Left kidney (tissue), 8 donors: ENCODE measurements at places on chromosomes 6 and 20.

DNA sequence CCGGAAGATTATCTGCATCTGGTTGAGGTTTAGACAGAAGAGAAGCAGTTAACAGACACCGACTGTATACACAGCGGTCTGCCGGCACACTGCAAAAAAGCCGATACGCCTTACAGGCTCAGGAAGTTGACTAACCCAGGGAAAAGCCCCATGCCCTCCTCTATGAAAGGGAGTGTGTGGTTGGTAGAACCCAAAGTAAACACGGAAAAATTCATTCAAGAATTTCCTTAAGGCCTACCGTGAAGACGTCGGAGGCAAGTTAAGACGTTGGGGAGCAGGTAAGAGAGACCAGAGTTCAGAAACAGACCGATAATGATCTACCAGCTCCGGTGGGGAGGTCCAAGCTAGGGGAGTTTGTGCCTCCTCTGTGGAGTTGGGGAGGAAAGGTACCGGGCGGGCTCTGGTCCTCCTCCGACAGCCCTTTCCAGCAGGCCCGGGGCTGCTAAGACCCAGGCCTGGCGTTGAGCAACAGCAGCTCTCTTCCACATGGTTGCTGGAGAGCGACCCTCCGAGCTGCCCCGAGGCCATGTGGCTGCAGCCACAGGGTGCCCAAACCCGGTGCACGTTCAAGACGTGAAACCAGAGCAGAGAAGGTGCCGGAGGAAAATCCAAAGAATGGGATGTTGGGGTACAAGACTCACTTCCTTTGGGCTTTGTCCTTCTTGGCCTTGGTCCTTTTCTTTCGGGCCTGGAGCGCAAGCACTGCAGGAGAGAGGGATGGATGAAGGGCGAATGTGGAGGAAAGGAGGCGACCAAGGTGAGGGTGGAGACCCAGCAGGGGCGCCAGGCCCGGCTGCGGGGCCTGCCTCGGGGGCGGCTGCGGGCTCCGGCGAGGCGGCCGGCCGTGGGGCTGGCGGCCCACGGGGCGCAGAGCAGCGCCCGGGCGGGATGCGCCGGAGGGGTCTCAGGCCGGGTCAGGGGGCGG lies 809 bp downstream of the SRPK1 start:
- DNase-seq = peak; percentile 32

DNA sequence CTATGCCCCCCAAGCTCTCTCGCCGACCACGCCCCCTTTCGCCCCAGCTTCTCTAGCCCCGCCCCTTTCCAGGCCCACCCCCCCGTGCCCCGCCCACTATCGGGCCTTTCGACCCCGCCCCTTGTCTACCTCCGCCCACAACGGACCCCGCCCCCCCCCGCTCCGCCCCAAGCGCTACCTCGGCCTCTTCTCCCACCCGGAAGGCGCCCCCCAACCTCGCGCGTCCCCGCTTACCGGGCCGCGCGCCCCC lies 200 bp downstream of the ZBTB22 start:
- DNase-seq = no peak

- DNase-seq = peak; percentile 47
These were observed 4.5 kb upstream of the TREM2 start for GRCh38 chr6:41167173-41167963.

GRCh38 chr20:35190556-35190955 lies 18.7 kb downstream of the PROCR start:
- no peak for DNase-seq

GRCh38 chr6:72175916-72176315 lies 289.6 kb downstream of the RIMS1 start:
- no peak for DNase-seq

DNA sequence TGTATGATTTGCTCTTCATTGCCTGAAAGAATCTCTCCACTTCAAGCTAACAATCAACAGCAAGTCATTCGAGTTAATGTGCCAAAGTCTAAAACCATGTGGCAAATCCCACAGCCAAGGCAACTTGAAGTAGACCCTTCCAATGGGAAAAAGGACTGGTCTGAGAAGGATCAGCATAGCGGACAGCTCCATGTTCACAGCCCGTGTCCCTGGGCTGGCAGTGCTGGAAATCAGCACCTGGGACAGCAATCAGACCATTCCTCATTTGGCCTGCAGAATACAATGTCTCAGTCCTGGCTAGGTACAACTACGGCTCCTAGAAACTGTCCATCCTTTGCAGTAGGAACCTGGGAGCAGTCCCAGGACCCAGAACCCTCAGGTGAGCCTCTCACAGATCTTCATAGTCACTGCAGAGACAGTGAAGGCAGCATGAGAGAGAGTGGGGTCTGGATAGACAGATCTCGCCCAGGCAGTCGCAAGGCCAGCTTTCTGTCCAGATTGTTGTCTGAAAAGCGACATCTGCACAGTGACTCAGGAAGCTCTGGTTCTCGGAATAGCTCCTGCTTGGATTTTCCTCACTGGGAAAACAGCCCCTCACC lies 1.1 kb downstream of the GJA10 start:
- peak; percentile 83 for DNase-seq

GRCh38 chr6:126252154-126252553 lies 87.8 kb upstream of the CENPW start:
- no peak for DNase-seq

DNA sequence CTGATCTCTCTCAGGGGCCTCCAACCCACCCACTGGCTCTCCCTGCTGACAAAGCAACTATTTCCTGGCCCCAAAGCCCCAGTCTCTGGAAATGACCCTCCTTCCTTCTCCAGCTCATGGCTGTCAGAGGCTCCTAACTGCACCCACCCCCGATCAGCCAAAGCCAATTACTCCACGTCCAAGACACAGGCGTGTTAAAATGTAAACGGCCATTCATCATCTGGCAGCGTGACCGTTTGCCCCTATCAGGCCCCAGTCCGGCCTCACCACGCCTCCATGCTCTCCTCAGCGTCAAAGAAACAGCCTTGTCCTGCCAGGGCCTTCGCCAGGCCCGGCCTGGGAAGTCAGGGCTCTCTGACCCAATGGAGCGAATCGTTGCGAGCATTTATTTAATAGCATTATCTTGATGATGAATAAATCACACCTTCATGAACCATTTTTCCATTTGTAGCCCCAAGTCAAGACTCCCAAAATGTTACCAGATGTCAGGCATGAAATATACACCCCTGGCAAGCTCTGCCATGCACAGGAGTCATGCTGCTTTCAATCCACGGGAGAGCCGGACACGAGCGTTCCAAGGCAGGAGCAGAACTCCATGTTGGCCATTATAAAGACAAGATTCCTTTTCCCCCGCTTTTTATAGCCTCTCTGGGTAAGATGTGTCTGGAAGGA lies 17.7 kb downstream of the RIPOR3 start:
- peak; percentile 76 for DNase-seq

GRCh38 chr6:7270320-7271204 lies 42.4 kb downstream of the SSR1 start:
- DNase-seq = no peak

DNA sequence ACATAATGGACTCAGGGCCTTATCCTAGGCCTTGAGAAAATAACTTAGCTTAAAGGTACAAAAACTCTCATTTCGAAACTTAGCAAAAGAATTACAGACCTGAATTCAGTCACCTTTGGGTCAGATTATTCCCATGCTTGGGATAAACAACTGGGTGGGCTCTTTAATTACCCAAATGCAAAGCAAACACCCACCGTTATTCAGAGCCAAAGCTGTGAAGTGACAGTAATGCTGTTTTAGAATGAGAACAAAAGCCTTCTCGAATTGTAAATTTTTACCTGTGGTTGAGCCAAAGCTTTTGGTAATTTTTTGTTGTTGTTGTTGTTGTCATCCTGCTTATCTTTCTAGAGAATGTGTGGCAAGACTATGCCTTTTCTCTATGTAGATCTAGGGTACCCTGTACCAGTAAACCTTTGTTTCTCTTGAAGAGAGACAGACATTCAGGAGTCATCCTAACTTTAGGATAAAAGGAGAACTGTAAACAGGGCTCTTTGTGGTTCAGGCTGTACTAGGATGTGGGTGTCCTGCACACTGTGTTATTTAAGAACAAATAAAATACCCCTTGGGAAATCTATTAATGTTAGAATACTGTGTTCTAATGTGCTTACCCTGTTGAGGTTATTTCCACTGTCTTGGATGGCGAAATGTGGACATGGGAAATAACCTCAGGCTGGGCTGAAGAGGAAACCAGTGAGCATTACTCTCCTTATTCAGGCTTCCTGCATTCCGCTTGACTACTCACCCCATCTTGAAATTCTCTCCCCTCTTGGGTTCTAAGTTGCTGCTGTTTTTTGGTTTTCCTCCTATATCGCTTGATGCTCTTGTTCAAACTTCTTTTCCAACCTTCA lies 480.7 kb downstream of the CD83 start:
- DNase-seq = no peak

- DNase-seq = no peak
These were observed 8.5 kb upstream of the PTCRA start for GRCh38 chr6:42907336-42907735.

GRCh38 chr6:16925461-16925860 lies 164.2 kb upstream of the ATXN1 start:
- DNase-seq = no peak

GRCh38 chr6:70281923-70282311 lies 21.0 kb downstream of the COL9A1 start:
- DNase-seq = no peak

DNA sequence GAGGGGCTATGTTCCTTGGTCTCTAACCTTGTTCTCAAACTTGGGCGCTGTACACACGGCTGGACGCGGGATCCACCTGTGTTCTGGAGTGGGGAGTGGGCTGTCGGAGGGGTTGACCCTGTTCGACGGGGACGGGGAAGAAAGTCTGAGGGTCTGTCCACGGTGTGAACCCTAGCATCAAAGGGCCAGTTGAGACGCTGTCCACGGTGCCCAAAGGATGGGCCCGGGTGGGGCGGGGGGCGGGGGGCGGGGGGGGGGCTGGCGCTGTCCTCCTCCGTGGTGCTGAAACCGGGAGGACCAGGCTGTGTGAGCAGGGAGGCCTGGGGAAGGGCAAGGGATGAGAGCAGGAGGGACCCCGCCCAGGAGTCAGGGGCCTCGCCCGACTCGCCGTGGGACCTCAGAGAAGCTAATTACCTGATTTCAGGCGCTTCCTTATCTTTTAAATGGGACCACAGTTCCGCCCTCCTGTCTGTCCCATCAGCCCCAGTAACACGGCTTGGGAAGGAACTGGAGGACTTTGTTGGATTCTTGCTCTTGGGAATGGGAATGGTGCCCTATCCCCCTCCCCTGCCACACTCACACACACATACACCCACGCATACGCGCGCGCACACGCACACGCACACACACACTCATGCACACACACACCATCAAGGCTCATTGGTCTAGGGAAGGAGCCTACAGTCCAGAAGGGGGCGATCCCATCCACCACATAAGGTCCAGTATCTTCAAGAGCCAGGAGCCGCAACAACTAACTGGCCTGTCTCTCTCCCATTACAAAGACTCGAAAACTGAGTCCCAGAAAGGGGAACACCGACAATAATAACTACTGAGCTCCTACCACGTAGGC lies 1.0 kb upstream of the VSTM2L start:
- no peak for DNase-seq

GRCh38 chr6:125550892-125551291 lies 198.5 kb upstream of the HEY2 start:
- no peak for DNase-seq

GRCh38 chr20:38441916-38442315 lies 6.8 kb upstream of the SNHG17 start:
- no peak for DNase-seq

DNA sequence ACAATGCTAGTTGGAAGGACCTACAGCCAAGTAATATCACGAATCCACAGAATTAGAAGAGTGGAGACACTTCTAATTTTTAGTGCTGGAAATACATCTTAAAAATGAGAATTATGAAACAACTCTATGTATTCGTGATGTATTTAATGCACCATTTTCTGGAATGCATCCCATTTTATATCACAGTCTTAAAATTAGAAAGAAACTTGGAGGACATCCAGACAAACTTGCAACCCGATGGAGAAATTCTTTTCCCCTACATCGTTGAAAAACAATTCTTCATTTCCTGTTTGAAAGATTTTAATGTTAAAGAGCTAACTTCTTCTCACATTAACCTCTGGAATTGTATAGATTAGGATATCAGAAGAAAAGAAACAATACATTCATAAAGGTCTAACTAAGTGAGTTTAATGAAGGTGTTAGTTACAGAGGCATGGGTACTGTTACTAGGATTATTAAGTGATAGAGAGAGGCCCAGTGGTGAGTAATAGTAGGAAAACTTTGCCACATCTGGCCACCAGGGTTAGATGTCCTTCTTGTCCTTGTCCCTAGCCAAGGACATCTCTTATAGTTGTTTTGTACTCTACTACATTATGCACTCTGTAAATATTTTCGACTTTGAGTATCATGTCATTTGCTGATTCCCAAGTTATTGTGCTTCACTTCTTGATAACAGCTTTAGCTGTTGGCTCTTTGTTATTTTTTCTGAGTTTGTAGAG lies 502.4 kb upstream of the PTCHD4 start:
- no peak for DNase-seq

- DNase-seq = peak; percentile 91
These were observed 294.2 kb downstream of the FOXC1 start for GRCh38 chr6:1903780-1904465.

DNA sequence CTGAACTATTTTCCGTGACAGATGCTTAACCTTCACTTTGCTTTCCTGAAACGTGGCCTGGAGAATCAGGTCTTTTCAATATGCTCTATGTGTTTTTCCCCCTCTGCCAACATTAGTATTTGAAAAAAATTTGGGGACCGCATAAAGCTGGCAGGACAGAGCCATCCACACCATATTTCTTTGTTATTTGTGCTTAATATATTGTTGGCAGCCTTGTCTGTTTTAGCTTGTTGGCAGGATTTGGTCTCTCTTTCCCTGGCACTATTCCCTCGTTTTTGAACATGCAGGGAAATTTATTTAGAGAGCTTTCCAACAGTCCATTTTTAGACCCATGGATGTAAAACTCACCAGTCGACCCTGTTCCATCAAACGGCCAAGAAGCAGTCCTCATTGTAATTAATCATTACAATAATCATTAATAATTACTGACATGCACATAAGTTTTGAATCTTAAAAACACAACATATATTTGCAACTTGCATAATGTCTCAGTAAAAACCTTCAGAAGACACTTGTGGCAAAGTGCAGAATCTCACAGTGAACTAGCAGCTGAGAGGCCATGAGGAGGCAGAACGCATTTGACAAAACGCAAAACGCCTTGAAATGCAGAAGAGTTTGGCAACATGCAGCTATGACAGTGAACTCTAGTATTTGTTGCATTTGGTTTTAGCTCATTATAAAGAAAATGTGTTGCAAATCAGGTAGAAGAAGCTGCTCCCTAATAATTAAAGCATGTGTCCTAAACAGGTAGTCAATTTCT lies 514.2 kb downstream of the C6orf118 start:
- DNase-seq = no peak
